ENCODE measurements at places on chromosomes 2 and 18.

- DNase-seq = no peak
Observed at GRCh38 chr2:126253669-126254068, 402.3 kb upstream of the GYPC start.

DNA sequence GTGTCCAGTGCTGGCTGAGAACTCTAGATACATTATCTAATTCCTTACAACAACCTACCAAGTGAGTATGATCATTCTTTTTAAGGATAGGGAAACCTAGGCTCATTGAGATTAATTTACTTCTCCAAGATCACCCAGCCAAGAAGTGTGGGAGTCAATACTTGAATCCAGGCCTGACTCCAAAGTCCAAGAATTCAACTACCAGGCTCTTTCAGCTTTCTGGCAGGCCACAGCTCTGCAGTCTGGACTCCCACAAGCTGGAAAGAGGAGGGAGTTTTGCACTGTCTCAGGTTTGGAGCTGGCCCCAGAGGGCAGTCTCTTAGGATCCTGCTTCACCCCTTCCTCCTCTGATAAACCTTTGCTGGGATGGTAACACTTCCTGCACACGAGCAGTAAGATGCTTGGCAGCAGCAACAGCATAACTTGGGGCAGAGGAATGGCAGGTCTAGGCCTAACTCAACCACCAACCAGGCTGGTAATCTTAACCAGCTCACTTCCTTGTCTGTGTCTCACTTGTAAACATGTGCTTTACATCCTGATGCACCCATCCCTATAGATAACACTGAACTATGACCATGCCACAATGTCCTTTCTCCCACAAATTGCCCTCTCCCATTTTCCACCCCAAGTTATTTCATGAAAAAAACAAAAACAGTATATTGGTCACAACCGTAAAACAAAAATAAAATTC lies 111.1 kb upstream of the ACAA2 start:
- DNase-seq = no peak

DNA sequence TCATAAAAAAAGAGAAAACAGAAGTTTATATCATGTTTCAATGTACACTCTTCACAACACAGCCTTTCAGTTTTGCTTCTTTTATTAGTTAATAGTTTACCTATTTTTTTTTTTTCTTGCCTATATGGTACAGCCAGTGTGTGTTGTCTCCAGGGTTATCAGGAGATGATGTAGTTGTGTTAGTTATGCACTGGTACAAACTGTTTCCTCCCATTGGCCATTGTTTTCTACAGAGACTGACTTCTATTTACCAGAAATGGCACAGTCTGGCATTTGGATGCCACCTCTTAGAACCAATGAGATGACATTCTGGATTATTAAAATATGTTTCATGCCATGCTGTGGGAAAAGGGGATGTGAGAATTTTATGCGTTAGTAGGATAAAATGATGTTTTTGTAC lies 339.4 kb downstream of the PLCL1 start:
- no peak for DNase-seq

DNA sequence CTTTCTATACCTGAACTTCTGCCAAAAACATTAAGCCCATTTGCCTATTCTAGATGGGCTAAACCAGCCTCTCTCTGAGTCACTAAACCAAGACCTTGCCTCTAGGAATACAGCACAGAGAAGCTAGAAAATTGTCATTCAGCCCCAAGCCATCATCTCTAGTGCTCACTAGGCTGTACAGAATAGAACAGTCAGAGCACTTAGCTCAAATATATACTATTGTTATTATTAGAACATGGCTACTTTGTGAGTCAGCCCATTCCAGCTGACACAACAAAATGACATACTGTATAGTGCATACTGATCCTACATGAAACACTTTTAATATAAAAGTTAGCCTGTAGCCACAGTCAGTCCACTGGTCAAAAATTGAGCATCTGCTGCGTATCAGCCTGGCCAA lies 418.8 kb downstream of the NRXN1 start:
- no peak for DNase-seq

- no peak for DNase-seq
Observed at GRCh38 chr2:187526792-187527191, 27.4 kb downstream of the TFPI start.

DNA sequence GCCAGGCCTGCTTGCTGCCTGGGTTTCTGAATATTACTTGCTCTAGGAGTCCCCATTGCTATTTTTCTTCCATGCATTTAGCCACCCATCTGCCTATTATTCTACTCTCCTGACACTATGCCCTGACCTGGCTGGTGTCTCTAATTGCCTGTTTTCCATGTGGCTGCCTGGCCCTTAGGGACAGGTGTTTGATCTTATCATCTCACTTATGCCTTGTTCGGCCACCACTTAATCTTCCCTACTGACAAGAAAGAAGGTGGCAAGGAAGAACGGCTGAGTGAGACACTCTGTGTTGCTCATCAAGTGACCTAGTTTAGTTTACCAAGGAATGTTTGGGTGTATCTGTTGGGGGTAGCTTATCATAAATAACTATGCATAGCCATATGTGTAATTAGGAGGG lies 50.4 kb upstream of the RAPH1 start:
- DNase-seq = no peak

- DNase-seq = no peak
Observed at GRCh38 chr2:142127248-142127647, 3.6 kb downstream of the LRP1B start.

DNA sequence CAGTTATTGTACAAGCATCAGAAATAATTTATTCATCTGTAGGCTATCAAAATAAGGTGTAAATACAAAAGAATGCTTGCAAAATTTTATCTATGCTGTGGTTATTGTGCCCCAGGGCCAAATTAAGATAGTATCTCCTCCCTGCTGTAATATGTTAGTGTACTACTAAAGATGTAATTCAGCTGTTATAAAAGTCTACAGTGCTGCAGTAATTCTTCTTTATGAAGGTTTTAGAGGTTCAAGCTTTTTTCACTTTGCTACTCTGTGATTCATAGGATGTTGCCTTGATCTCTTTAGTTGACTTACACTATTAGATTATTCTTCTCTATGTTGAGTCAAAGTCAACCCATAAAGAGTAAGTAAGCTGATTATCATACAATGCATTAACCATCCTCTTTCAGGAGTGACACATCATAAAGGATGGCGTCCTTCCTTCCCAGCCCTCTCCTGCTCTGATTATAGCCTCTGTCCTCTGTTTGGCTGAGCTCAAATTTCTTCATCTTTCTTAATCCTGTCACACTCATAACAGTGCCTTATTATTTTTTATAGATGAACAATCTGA lies 29.3 kb upstream of the DYNAP start:
- DNase-seq = no peak

DNA sequence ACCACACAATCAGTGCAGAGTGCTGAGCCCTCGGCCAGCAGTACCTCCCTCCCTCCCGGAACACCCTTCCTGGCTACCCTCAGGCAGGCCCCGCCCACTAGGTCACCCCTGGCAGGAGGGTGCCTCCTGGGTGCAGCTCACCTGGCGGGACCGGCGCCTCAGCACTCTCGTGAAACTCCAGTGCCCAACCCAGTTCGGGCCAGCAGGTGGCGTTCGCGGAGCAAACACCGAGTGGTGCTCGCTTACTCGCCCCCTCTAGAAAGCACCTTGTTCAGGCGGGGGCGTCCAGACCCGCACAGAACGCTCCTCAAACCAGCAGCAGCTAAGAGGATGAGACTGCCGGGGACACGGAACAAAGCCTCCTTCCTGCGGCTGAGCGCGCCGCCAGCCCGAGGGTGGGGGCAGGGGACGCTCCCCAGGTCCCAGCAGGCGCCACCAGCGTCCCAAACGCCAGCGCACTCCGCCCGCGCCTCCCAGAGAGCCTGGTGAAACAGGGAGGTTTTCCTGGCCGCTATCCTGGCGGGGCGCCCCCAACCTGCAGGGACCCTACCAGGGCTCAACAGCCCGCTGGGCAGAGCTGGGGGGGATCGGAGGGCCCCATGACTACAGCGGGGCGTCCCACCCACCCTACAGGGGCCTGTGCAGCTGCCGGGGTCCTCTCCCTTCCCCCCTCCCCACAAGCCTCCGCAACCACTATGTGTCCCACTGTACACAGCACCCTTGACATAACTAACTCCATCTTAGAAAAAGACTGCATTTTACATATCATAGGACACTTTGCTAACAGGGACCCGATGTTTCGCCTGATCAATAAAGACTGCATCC lies 44.7 kb downstream of the MRPS5 start:
- peak; percentile 78 for DNase-seq

- peak; percentile 20 for DNase-seq
Observed at GRCh38 chr18:13500869-13501542, 225.4 kb downstream of the FAM210A start.

- peak; percentile 44 for DNase-seq
Observed at GRCh38 chr2:221571551-221572218, 419 bp downstream of the EPHA4 start.

DNA sequence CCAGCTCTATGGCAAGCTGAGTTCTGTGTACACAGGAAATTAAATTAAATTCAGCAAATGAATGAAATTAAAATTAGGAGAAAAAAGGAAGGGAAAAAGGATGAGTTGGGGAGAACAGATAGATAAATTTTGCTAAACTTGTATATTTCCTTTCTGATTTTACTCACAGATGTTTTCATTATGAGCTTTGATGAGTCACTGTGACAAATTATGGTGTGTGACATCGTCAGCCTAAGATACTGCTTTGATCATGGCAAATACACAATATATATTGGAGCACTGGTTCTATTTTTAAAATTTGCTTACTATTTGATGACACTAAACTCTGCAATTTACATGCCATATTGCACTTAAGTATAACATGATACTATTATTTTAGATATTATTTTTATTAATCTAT lies 464.6 kb upstream of the SPHKAP start:
- DNase-seq = no peak

DNA sequence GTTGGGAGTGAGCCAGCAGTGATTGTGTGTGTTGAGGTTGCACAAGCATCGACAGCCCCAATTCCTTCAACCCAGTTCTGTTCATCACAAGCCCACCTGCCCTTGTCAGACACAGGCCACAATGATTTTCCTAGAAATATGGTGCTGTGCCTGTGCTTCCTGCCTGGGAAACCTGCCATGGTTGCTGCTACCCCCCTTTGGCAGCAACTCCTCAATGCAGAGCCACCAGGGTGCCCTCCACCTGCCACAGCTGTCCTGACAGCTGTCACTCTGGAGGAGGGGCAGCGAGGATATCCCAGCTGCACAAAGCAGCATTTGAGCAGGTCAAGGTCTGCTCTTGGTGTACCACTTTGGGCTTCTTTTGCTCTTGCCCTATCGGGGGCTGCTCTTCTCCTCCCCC lies 27.1 kb downstream of the SMIM21 start:
- no peak for DNase-seq

DNA sequence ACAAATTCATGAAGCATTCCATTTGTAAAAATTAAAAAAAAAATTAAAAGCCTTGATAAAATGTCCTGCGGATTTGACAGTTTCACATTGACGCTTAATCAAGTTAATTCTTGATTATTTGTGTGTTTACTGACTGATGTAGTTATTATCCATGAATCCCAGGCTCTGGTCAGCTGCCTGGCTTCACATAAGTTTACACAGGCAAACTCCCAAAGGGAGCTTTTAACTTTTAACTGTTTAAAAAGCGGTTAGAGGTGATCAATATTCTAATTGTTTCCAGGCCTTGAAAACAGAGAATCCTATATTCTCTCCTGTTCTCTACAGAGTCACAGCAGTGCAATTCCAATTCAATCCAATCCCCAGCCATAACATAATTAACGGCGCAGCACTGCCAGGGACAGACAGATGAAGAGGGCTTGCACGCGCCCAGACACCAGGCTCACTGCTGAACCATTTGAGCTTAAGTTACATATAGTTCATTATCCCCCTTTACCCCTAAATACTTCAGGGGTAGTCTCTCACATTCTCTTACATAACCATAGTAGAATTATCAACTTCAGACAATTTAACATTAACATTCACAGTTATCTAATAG lies 47.5 kb downstream of the ATP8B1 start:
- DNase-seq = no peak

- DNase-seq = no peak
Observed at GRCh38 chr2:137521653-137522619, 442.3 kb upstream of the HNMT start.

GRCh38 chr2:217794133-217794986 lies 208.4 kb downstream of the TNS1 start:
- DNase-seq = peak; percentile 1

DNA sequence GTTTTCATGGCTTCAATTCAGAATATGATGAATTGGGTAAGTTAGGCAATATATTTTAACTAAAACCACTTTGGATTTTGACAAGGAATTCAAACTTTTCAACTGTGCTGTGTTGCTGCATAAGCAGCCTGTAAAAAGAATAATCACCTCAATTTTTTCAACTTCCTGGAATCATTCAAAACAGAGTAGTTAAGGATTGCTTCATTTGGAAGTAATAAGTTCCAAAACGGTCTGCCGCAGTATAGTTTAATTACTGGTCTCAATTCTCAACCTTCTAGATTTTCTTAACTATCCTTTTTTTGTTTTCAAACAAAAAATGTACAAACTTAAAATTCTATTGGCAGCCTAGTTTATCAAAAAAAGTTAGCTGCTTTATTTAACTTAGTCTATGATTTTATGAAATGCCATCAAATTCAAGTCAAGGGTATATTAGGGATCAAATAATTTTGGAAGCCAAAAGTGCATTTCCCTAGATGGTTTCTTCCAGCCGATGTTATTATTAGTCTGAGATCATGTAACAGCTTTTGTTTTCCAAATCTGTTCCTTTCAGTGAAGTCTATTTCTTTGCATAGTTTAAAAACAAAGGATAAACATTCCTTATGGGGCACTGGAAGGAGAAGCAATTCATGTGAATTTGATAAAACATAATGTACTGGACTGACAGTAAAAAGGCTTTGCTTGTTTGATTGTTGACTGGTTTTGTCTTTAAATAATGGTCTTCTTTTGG lies 76.1 kb upstream of the ETAA1 start:
- DNase-seq = no peak

DNA sequence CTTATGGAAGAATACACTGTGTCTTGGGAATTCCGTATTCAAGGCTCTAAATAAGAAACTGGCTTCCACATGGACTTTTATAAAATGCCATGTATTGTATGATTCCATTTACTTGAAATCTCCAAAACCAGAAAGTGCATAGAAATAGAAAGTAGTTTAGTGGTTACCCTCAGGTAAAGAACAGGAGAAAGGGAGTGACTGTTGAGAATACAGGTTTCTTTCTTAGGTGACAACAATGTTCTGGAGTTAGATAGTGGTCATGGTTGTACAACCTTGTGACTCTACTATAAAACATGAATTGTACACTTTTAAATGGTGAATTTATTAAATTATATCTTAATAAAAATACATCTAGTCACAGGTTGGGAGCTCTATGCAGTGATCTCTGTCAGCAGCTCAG lies 481.8 kb downstream of the SPAG16 start:
- DNase-seq = no peak

- no peak for DNase-seq
Observed at GRCh38 chr2:235047171-235048160, 95.6 kb downstream of the SH3BP4 start.
